Thyroid gland (tissue), 4 donors: ENCODE measurements at places on chromosomes 6 and 20. TPM values are rescaled to one million over a fixed set of nuclear protein-coding genes. Genes with fewer than 3 reads are reported as not detected.
A peak's percentile ranks its signal among the peaks of the same experiment; 100 is the strongest.

DNA sequence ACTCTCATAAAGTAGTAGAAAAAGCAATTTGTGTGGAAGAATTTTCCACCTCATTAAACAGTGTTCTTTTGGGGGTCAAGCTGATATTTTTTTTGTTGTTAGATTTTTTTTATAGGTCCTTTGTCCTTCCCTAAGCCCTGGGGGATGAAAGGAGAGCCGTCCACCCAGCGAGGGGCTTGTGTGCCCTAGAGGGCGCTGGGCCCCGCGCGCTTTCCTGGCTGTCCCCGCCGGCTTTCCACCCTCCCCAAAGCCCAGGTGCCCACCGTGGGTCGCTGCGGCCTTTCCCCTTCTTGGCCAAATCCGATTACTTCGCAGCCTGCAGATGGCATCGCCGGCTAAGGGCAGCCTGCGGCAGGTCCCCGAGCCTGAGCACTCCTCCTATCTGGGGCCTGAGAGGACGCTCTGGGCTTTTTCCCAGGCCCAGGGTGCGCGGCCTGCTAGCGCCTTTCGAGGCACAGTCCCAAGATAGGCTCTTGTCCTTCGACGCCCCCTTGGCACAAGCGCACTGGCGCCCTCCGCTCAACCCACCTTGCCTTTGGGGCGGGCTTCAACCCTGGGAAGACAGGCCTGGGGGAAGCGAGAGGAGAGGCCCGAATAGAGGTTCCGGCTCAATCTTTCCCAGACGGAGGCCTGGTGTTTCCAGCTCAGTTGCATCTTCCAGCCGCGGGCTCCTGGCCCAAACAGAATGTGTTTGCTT lies 33.6 kb downstream of the TFAP2A start:
- no peak for DNase-seq
- H3K27ac ChIP-seq = no peak overlapping the region
- peaks cover 51% of the 10 kb centered on the region for H3K27me3 ChIP-seq
- H3K36me3 ChIP-seq = no peaks in the 10 kb centered on the region

DNA sequence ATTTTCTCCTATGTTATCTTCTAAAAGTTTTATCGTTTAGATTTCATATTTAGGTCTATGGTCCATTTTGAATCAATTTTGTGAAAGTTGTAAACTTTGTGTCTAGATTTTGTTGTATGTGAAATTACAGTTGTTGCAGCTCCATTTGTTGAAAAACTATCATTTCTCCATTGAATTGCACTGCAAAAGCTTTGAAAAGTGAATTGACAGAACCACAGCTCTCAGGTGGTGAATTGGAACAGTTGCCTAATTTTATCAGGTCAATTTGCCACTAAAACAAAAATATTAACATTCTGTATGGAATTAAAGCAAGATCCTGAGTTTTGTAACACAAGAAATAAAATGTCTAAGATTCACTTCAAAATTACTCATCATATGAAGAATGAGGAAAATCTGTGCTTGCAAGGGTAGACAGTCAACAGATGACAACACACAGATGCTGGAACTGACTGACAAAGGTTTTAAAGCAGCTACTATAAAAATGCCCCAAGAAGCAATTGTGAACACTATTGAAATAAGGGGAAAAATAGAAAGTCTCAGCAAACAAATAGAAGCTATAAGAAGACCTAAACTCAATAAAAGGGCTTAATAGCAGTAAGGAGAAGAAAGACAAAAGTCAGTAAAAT lies 346.7 kb downstream of the PAX1 start:
- H3K36me3 ChIP-seq = no peaks in the 10 kb centered on the region
- no peak overlapping the region for H3K4me3 ChIP-seq
- no peak overlapping the region for H3K27ac ChIP-seq
- no peaks in the 10 kb centered on the region for H3K27me3 ChIP-seq
- DNase-seq = no peak

GRCh38 chr20:20597966-20598365 lies 114.5 kb downstream of the RALGAPA2 start:
- H3K4me1 ChIP-seq = peaks cover 13% of the 10 kb centered on the region
- no peak for DNase-seq
- no peaks in the 10 kb centered on the region for H3K27me3 ChIP-seq
- H3K4me3 ChIP-seq = no peak overlapping the region

GRCh38 chr6:150314230-150315188 lies 54.3 kb upstream of the IYD start:
- H3K27me3 ChIP-seq = no peaks in the 10 kb centered on the region
- H3K4me1 ChIP-seq = peaks cover 6% of the 10 kb centered on the region
- H3K27ac ChIP-seq = no peak overlapping the region
- no peaks in the 10 kb centered on the region for H3K36me3 ChIP-seq

DNA sequence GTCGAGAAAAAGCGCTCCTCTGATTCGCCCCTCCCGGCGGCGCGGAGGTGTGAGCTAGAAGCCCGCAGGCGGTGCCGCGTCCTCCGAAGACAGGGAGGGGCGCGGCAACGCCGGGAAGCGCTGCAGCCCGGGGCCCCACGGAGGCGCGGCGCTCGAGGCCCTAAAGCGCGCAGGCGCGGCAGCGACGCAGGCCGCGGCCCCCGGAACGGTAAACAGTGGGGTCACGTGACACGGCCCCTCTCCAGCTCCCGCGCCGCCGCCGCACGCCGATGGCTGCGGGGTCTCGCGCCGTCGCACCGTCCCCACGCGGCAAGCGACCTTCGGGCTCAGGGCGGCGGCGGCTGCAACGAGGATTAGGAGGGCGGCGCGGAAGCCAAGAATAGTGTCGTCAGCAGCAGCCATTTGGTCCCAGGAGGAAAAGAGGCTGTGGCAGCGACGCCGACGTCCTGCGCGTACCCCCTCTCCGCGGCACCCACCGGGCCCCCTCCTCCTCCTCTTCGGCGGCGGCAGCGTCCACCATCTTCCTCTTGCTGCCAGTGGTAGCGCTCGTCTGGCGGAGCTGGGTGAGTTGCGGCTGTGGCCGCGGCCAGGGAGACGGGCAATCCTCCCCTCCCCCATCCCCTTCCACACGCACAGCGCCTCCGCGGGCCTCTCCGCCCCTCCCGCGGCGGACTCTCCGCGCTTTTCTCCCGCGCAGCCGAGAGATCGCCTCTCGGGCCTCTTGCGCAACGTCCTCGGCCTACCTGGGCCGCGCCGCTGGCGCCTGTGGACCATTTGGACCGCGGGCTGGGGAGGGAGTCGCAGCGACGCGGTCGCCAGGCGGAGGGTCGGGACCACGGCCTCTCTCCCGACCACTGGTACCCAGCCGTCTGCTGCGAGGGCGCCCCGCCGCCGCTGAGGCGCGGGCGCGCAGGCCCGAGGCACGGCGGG lies at the start of gene PHF3:
Gene PHF3, plus strand, starts transcription at position 215 of the 930 bp plus-strand sequence. CDS start 10,750 bp downstream, outside the sequence.
- peak within 1 kb of the TSS; percentile 94 for H3K4me3 ChIP-seq
- H3K36me3 ChIP-seq = no peaks in the 10 kb centered on the region
- no peaks in the 10 kb centered on the region for H3K27me3 ChIP-seq

DNA sequence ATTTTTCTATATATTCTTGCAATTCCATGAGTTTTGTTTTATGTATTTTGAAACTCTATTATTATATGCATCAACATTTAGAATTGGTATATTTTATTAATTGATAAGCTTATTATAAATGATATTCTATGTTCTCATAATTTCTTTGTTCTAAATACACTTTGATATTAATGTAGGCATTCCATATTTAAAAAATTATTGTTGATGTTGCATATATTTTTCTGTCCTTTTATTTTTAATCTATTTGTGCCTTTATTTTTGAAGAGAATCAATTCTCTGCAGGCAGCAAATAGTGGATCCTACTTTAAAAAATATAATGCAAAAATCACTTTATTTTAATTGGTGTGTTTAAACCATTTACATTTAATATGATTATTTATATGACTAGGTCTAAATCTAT lies 29.6 kb downstream of the SIRPD start:
- H3K4me1 ChIP-seq = no peaks in the 10 kb centered on the region
- H3K4me3 ChIP-seq = no peak overlapping the region
- H3K36me3 ChIP-seq = no peaks in the 10 kb centered on the region
- no peak overlapping the region for H3K27ac ChIP-seq
- no peaks in the 10 kb centered on the region for H3K27me3 ChIP-seq

TULP1 gene
- not detected for total RNA-seq

SCRT2 gene
- total RNA-seq = not detected
